A549 treated with ZK216348 at 1 μM for 4 hours (cell line): ENCODE measurements at places on chromosomes 11 and 22. TPM values are rescaled to one million over a fixed set of nuclear protein-coding genes. Genes with fewer than 3 reads are reported as not detected.

The NRIP3 gene
- total RNA-seq, result 0.81 to 1.1 TPM (median 0.98 TPM) in 5 replicates

The CDPF1 gene
- 7.0 to 13.1 TPM (median 10.4 TPM) in 5 replicates for total RNA-seq

The CLTCL1 gene
- total RNA-seq, result 4.4 to 6.1 TPM (median 5.4 TPM) in 5 replicates

The NAALAD2 gene
- not detected in 5 replicates for total RNA-seq

The SHISA8 gene
- total RNA-seq, result 0.14 to 0.29 TPM (median 0.29 TPM) in 3 of 5 replicates, not detected in the others

The RASGRP2 gene
- 0.76 to 1.0 TPM (median 0.88 TPM) in 5 replicates for total RNA-seq

The MRGPRE gene
- total RNA-seq, result 0.09 to 0.17 TPM (median 0.14 TPM) in 3 of 5 replicates, not detected in the others

The MRGPRX4 gene
- not detected in 5 replicates for total RNA-seq

The RGL4 gene
- total RNA-seq, result not detected in 5 replicates

The SLC22A9 gene
- not detected in 5 replicates for total RNA-seq

The LDLRAD3 gene
- total RNA-seq, result 21.6 to 30.2 TPM (median 27.3 TPM) in 5 replicates

The HMOX1 gene
- total RNA-seq, result 446 to 674 TPM (median 524 TPM) in 5 replicates

The GGT1 gene
- total RNA-seq, result 62.1 to 120 TPM (median 102 TPM) in 5 replicates

The NPTXR gene
- 8.3 to 15.1 TPM (median 11.2 TPM) in 5 replicates for total RNA-seq

The EML3 gene
- total RNA-seq, result 13.5 to 30.1 TPM (median 26.2 TPM) in 5 replicates

The NLRP6 gene
- total RNA-seq, result not detected in 5 replicates

The MAFF gene
- total RNA-seq, result 14.9 to 21.9 TPM (median 16.7 TPM) in 5 replicates

The OR6A2 gene
- not detected in 5 replicates for total RNA-seq

The ADM gene
- 76.7 to 145 TPM (median 95.8 TPM) in 5 replicates for total RNA-seq

The OR51B4 gene
- not detected in 5 replicates for total RNA-seq

The CADM1 gene
- 21.0 to 29.0 TPM (median 24.9 TPM) in 5 replicates for total RNA-seq

The CEP126 gene
- 2.8 to 3.8 TPM (median 3.4 TPM) in 5 replicates for total RNA-seq

The NCR3LG1 gene
- total RNA-seq, result 1.9 to 2.8 TPM (median 2.6 TPM) in 5 replicates

The SHANK2 gene
- total RNA-seq, result 5.8 to 12.6 TPM (median 7.4 TPM) in 5 replicates

The NTM gene
- total RNA-seq, result not detected in 5 replicates

The ARHGAP42 gene
- total RNA-seq, result 3.5 to 7.4 TPM (median 5.5 TPM) in 5 replicates

The CCDC89 gene
- not detected in 5 replicates for total RNA-seq

The GDPD4 gene
- total RNA-seq, result not detected in 5 replicates

The TSPAN18 gene
- 1.9 to 3.6 TPM (median 2.9 TPM) in 5 replicates for total RNA-seq

The FZD4 gene
- total RNA-seq, result 0.87 to 1.4 TPM (median 1.3 TPM) in 5 replicates

The C2CD3 gene
- total RNA-seq, result 14.1 to 20.4 TPM (median 19.7 TPM) in 5 replicates

The OR51M1 gene
- not detected in 5 replicates for total RNA-seq

The TSKU gene
- 98.6 to 186 TPM (median 176 TPM) in 5 replicates for total RNA-seq

The HYLS1 gene
- total RNA-seq, result 11.3 to 16.8 TPM (median 13.2 TPM) in 5 replicates

The ZNF215 gene
- 1.0 to 1.7 TPM (median 1.2 TPM) in 5 replicates for total RNA-seq

The NDUFA6 gene
- total RNA-seq, result 61.8 to 72.3 TPM (median 66.9 TPM) in 5 replicates

The GAS2L1 gene
- 13.5 to 41.5 TPM (median 37.8 TPM) in 5 replicates for total RNA-seq

The KCNA4 gene
- total RNA-seq, result not detected in 5 replicates

The ACCS gene
- 14.5 to 20.0 TPM (median 16.1 TPM) in 5 replicates for total RNA-seq

The MS4A3 gene
- not detected in 5 replicates for total RNA-seq

The DAGLA gene
- total RNA-seq, result 3.1 to 6.7 TPM (median 6.3 TPM) in 5 replicates

The SLC22A8 gene
- total RNA-seq, result not detected in 5 replicates

The MRPL48 gene
- 45.3 to 66.7 TPM (median 52.9 TPM) in 5 replicates for total RNA-seq

The OAF gene
- total RNA-seq, result 7.2 to 11.8 TPM (median 9.9 TPM) in 5 replicates

The CACNA1I gene
- 0.02 to 0.06 TPM (median 0.03 TPM) in 4 of 5 replicates, not detected in the other for total RNA-seq

The FLRT1 gene
- total RNA-seq, result 0.06 TPM in 1 of 5 replicates, not detected in the others

The MYOD1 gene
- not detected in 5 replicates for total RNA-seq

The KIRREL3 gene
- total RNA-seq, result 8.7 to 11.6 TPM (median 9.9 TPM) in 5 replicates

The UBQLNL gene
- 0.09 TPM in 1 of 5 replicates, not detected in the others for total RNA-seq

The MIAT gene
- 0.22 to 0.48 TPM (median 0.34 TPM) in 5 replicates for total RNA-seq

The LMF2 gene
- total RNA-seq, result 21.8 to 55.9 TPM (median 46.5 TPM) in 5 replicates

The OR5AK2 gene
- total RNA-seq, result not detected in 5 replicates
